AML-193 (cell line): ENCODE measurements at places on chromosomes 11 and 22.

DNA sequence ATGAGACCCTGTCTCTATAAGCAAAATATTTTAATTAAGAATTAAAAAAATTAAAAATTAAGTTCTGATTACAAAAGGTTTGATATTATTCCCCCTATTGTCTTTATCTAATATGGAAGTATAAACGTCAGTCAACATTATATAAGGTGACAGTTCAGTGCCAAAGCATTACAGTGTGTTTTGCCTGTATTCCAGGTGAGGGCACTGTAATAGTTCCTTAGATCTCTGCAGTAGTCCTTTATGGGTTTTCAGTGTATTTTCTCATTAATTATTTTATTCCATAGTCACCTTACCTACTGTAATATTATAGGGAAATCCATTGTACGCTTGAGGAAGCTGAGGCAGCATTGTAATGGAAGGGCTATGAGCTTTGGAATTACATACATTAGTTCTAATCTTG lies 33.0 kb downstream of the FAR1 start:
- DNase-seq: no peak

DNA sequence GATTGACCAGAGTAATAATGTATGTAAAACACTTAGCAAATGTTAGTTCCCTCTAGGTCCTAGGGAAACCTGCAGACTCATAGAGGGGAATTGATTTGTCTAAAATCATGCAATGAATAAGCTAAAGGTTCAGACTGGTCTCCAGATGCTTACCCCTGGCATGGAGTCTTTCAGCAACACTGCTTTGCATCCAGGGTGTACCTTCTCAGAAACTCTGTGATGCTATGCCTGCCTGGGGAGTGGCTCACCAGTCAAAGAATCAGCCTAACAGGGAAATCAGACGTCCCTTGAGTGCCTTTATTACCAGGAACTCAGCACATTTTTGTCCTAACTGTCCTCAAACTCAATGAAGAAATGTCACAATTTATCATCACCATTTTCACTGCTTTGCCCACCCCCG lies 5.9 kb upstream of the UVRAG start:
- DNase-seq: no peak

DNA sequence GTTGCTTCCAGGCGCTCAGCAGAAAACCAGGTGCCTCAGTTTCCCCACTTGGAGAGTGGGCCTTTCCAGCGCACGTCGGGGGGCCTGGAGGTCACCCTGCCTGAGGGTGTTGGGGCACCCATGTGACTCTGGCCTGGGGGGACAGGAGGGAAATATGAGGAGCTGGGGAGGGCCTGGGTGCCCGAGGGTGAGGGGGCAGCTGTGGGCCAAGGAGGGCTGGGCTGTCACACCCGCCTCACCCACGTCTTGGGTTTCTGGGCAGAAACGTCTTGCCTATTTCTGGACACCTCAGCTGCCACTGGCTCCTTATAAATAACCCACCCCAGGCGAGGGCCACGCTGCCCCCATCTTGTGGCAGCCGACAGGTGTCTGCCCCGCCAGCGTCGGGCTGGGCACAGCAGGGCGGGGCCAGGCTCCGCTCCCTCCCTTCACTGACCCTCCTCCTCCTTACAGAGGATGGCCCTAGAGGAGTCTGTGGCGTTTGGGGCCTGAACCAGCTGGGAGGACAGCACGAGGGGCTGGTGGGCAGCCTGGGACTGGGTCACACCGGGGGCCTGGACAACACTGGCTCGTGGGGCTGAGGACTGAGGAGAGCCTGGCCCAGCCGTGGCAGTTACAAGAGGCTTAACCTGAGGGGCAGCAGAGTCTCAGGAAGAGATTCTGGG lies 1.5 kb downstream of the TNNT3 start:
- no peak for DNase-seq

GRCh38 chr22:30023099-30023660 lies 57.1 kb upstream of the HORMAD2 start:
- DNase-seq: no peak

DNA sequence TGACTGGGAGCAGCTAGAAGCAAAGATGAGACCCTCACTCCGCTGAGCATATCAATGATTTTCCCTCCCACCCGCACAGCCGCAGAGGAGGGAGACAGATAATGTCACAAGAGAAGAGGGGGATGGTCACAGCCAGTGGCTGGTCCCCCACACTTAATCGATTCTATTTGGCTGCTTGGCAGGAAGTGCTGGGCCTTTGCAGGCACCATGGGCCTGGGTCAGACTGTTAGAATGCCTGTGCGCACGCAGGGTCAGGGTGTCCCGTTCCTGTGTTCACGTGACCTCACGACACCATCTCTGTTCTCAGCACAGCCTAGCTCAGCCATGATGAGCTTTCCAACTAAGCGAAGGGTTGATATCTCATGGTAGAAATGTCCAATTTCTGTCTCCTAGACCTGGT lies 107.0 kb downstream of the MYO18B start:
- DNase-seq: no peak

- DNase-seq: no peak
These were observed 31.7 kb downstream of the POU2F3 start for GRCh38 chr11:120271672-120272071.

GRCh38 chr22:27991586-27992293 lies 72.7 kb upstream of the PITPNB start:
- DNase-seq: no peak

DNA sequence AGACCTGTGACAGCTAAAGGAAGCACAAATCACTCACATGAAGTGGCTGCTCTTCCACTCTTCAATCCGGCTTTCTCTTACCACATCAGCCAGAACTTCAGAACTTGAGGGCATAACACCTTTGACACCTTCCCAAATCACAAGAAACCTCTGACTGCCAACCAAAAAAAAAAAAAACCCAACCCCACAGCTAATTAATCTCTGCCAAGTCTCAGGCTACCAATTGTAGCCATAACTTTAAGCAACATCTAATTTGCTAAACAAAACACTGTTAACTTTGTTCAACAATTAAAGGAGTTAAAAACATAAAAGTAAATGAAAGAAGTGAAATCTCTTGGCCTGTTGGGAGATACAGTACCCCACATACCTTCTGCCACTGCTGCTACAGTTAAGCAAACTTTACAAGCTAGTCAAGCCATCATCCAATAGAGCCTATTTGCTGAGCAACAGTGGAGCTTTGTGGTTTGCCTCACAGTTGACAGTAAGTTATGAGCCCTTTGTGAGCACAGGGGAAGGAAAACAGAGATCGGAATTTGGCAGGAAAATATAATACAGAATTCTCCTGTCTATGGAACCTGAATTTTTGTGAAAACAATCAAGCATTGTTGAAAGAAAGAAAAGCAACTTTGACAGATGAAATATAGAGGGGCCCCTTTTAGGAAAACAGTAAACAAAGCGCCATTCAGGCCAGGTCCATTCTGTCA lies at the start of gene SOX6:
TSS of gene SOX6 (minus strand) at position 490 of the 704 bp plus-strand sequence. CDS start 15,298 bp downstream, outside the sequence.
- no peak for DNase-seq

DNA sequence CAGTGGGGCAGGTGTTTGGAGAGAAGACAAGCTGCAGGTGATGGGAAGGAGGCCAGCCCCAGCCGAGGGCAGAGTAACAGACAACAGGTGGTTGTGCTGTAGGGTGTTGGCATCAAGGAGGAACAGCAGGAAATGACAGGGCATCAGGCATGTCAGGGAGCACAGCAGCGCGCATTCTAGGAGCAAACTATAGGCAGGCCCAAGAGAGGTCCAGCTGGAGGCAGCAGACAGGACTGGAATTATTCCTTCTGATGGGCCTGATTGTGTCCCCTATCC lies 13.6 kb downstream of the ADM start:
- DNase-seq: no peak
